Mesothelial cell of epicardium (in vitro differentiated cells): ENCODE measurements at places on chromosomes 4 and X.

DNA sequence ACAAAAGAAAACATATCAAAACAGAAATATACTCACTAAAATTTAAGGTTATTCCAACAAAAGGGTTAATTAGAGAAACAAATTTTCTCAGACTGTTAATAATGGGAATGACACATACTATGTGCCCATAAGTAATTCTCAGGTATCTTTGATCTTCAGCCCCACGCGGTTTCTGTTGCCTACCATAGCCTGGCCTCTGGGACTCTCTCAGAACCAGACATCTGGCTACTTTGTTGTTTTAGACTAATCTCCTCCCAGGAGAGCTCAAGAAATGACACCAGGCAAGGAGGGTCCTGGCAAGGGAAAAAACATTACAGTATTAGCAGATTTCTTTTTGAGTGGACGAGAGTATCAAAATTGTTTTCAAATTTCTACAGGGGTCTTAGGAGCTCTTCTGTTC is 43.7 kb downstream of the SLC10A7 start:
- DNase-seq: no peak

- DNase-seq: no peak
Measured at GRCh38 chrX:23662853-23663252, 4.4 kb upstream of the PRDX4 start.

DNA sequence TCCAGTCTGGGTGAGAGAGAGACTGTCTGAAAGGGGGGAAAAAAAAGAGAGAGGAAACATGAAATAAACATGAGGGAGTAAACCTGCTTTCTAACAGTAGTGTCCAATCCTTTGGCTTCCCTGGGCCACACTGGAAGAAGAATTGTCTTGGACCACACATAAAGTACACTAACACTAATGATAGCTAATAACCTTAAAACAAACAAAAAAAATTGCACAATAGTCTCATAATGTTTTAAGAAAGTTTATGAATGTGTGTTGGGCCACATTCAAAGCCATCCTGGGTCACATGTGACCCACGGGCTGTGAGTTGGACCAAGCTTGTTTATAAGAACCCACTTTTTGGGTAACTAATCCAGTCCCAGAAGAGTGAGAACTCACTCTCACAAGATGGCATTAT is 30.3 kb downstream of the PDS5A start:
- no peak for DNase-seq

DNA sequence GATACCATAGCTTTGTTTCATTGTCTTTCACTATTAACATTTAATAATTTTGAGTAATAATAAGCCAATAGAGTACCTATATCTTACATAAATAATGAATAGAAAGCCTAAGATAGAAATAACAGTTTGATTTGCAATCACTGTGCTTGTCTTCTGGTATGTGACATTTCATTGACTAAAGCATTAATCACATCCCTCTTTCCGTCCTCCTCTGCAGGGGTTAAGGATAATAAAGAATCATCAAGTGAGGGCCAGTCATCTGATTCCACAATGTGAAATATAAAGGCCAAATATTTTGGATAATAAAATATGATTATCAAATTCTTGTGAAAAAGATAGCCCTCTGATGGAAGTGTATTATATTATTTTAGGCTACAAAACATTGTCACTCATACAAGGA is 2073.4 kb downstream of the ARAP2 start:
- no peak for DNase-seq

- DNase-seq: no peak
Measured at GRCh38 chr4:114472269-114473032, 126.2 kb upstream of the UGT8 start.
